Large intestine (tissue), 12 donors: ENCODE measurements at places on chromosomes 3 and 15. TPM values are rescaled to one million over a fixed set of nuclear protein-coding genes. Genes with fewer than 3 reads are reported as not detected.

The PROK2 gene
- 0.67 TPM for polyA plus RNA-seq

The VIPR1 gene
- polyA plus RNA-seq = 75.3 TPM

The IDH3A gene
- polyA plus RNA-seq = 113 TPM

The CHRNA5 gene
- 3.7 TPM for polyA plus RNA-seq

The ADAMTS17 gene
- 3.7 TPM for polyA plus RNA-seq

The SPATA12 gene
- polyA plus RNA-seq = not detected

The SLC24A5 gene
- polyA plus RNA-seq = not detected

The PLIN1 gene
- 0.34 TPM for polyA plus RNA-seq

The GOLGA6D gene
- polyA plus RNA-seq = 0.04 TPM
